ENCODE measurements at places on chromosomes 16 and 17. TPM values are rescaled to one million over a fixed set of nuclear protein-coding genes. Genes with fewer than 3 reads are reported as not detected.

STH gene
- total RNA-seq, result not detected

KLHL36 gene
- 38.8 TPM for total RNA-seq

IRX6 gene
- total RNA-seq, result not detected

HOXB13 gene
- total RNA-seq, result not detected

DNA sequence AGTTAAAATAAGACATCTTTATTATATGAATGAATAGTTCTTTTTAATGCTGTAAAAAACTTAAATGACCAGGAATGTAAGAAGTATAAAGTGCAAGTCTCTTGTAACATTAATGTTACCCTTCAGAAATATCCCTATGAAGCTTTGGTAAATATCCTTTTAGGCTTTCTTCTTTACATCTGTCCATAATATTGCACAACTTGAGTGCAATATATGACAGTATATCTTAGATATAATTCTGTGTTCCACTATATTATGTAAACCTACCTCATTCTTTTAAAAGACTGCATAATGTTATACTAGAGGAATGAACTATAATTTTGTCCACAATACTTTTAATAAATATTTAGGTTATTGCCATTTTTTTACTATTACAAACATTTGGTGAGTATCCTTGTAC is 81.1 kb downstream of the EFCAB13 start:
- H3K36me3 ChIP-seq, result no peaks in the 10 kb centered on the region
- no peak overlapping the region for H3K4me3 ChIP-seq
- no peak overlapping the region for H3K27ac ChIP-seq
- no peaks in the 10 kb centered on the region for H3K4me1 ChIP-seq
- DNase-seq, result no peak
- no peaks in the 10 kb centered on the region for H3K27me3 ChIP-seq

GRCh38 chr17:29686993-29687590 is 64.4 kb upstream of the CORO6 start:
- H3K27ac ChIP-seq, result no peak overlapping the region
- no peak overlapping the region for H3K4me3 ChIP-seq
- no peaks in the 10 kb centered on the region for H3K36me3 ChIP-seq
- H3K27me3 ChIP-seq, result no peaks in the 10 kb centered on the region

- no peaks in the 10 kb centered on the region for H3K27me3 ChIP-seq
- H3K36me3 ChIP-seq, result no peaks in the 10 kb centered on the region
Measured at GRCh38 chr17:17947309-17947708, 24.9 kb downstream of the TOM1L2 start.

GRCh38 chr17:81957691-81958432 is 3.1 kb downstream of the NOTUM start:
- no peaks in the 10 kb centered on the region for H3K4me1 ChIP-seq
- no peak for DNase-seq
- peaks cover 21% of the 10 kb centered on the region for H3K27me3 ChIP-seq
- H3K4me3 ChIP-seq, result no peak overlapping the region
- H3K36me3 ChIP-seq, result no peaks in the 10 kb centered on the region
- H3K27ac ChIP-seq, result no peak overlapping the region

GRCh38 chr17:1608676-1609075 is 20.0 kb downstream of the SLC43A2 start:
- H3K36me3 ChIP-seq, result no peaks in the 10 kb centered on the region
- no peaks in the 10 kb centered on the region for H3K27me3 ChIP-seq
- no peak for DNase-seq
- peaks cover 11% of the 10 kb centered on the region for H3K4me1 ChIP-seq

DNA sequence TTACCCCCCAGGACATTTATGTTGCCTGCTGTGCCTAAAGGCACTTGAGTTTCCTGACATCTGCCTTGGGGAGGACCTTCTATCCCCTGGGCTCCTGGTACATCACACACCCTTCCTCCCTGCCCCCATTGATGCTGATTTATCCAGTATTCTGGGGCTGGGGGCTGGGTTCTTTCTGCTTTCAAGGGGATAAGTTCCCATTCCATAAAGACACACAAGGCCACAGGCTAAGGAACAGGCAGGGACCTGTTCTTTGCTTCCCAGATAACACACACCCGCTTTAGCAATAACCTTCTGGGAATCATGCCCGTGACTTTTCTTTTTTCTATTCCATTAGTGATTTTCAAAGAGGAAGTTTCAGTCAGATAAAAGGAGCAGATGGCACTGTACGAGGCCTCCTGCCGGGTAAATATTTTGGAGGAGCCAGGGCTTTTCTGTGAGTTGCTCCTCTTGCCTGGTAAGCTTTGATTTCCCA is 30.6 kb downstream of the CHD9 start:
- H3K27ac ChIP-seq, result no peak overlapping the region
- no peaks in the 10 kb centered on the region for H3K36me3 ChIP-seq
- peaks cover 36% of the 10 kb centered on the region for H3K4me1 ChIP-seq
- H3K27me3 ChIP-seq, result no peaks in the 10 kb centered on the region

DNA sequence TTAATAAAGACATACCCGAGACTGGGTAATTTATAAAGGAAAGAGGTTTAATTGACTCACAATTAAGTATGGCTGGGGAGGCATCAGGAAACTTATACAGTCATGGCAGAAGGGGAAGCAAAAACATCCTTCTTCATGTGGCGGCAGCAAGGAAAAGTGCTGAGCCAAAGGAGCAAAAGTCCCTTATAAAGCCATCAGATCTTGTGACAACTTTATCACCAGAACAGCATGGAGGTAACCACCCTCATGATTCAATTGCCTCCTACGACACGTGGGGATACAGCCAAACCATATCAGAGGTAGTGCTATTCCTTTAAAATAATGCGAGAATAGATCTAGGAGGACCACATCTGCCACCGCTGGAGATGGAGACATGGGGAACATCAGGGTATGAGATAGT is 9.0 kb downstream of the C16orf54 start:
- no peaks in the 10 kb centered on the region for H3K4me1 ChIP-seq
- DNase-seq, result no peak
- H3K4me3 ChIP-seq, result no peak overlapping the region
- H3K27ac ChIP-seq, result no peak overlapping the region

GRCh38 chr17:47695429-47696376 is 1.7 kb downstream of the TBKBP1 start:
- no peaks in the 10 kb centered on the region for H3K27me3 ChIP-seq
- peak overlapping the region; percentile 53 for H3K4me3 ChIP-seq
- H3K27ac ChIP-seq, result no peak overlapping the region
- no peak for DNase-seq

GRCh38 chr17:74631468-74632450 is 8.2 kb upstream of the CD300E start:
- no peaks in the 10 kb centered on the region for H3K4me1 ChIP-seq
- DNase-seq, result no peak
- H3K4me3 ChIP-seq, result no peak overlapping the region
- no peak overlapping the region for H3K27ac ChIP-seq
- no peaks in the 10 kb centered on the region for H3K36me3 ChIP-seq

GRCh38 chr16:58266336-58266735 is 28.5 kb downstream of the PRSS54 start:
- no peak overlapping the region for H3K27ac ChIP-seq
- no peaks in the 10 kb centered on the region for H3K36me3 ChIP-seq

- peaks cover 2% of the 10 kb centered on the region for H3K27me3 ChIP-seq
- H3K4me1 ChIP-seq, result no peaks in the 10 kb centered on the region
- no peaks in the 10 kb centered on the region for H3K36me3 ChIP-seq
- no peak overlapping the region for H3K4me3 ChIP-seq
- DNase-seq, result no peak
Measured at GRCh38 chr17:50589095-50589705, 28.7 kb downstream of the CACNA1G start.

GRCh38 chr17:81112450-81112849 is 52.9 kb upstream of the PVALEF start:
- no peaks in the 10 kb centered on the region for H3K4me1 ChIP-seq
- no peak overlapping the region for H3K4me3 ChIP-seq
- H3K27ac ChIP-seq, result no peak overlapping the region
- DNase-seq, result no peak
- H3K36me3 ChIP-seq, result no peaks in the 10 kb centered on the region
